ENCODE measurements at places on chromosomes 2 and 18. TPM values are rescaled to one million over a fixed set of nuclear protein-coding genes. Genes with fewer than 3 reads are reported as not detected.

Gene CD226
- 3.2 TPM for total RNA-seq

DNA sequence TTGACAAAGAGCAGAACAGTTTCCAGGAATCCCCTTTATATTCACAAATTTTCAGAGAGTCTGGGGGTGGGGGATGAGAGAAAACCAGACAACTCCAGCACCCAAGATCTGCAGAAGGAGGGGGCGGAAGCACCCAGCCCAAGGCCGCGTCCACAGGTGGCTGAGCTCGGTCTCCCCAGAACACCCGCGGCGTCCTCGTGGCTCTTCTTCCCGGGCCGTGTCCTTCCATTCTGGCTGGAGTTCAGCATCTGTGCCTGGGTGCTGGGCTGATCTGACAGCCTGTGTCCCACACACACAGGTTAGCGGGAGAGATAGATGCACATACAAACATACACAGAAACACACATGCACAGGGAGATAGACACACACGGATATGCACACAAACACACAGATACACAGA is 455.8 kb upstream of the SALL3 start:
- H3K27me3 ChIP-seq, result no peaks in the 10 kb centered on the region
- H3K27ac ChIP-seq, result no peak overlapping the region
- H3K4me3 ChIP-seq, result no peak overlapping the region
- DNase-seq, result no peak

Gene ABCB11
- total RNA-seq, result not detected

- H3K36me3 ChIP-seq, result no peaks in the 10 kb centered on the region
- H3K4me1 ChIP-seq, result no peaks in the 10 kb centered on the region
- no peak overlapping the region for H3K27ac ChIP-seq
- no peaks in the 10 kb centered on the region for H3K27me3 ChIP-seq
- H3K4me3 ChIP-seq, result no peak overlapping the region
Measured at GRCh38 chr2:108129636-108130035, 110.1 kb upstream of the SULT1C3 start.

All from aorta (tissue), 5 donors.